ENCODE measurements at places on chromosomes 4 and X. TPM values are rescaled to one million over a fixed set of nuclear protein-coding genes. Genes with fewer than 3 reads are reported as not detected.

ESX1 gene
- total RNA-seq: not detected

- DNase-seq: no peak
Observed at GRCh38 chr4:56414135-56414670, 21.2 kb downstream of the PPAT start.

GRCh38 chrX:106415276-106415895, 196.4 kb upstream of the RADX start:
- no peak for DNase-seq

- DNase-seq: no peak
Observed at GRCh38 chr4:76896614-76897535, 1.1 kb downstream of the SOWAHB start.

DNA sequence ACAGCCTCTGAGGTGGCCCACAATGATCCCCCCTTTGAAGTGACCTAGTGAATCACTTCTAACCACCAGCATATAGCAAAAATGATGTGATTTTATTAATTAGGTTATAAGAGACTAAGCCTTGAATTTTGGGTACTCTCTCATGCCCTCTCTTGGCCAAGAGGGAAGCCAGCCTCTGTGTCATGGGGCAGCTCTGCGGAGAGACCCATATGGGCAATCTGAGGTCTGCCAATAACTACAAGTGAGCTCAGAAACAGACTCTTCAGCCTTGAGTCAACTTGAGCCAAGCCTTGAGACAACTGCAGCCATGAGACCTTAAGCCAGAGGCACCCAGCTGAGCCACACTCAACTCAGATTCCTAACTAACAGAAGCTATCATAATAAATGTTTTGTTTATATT, 45.7 kb downstream of the MANBA start:
- no peak for DNase-seq

GRCh38 chr4:169089004-169089403, 78.9 kb upstream of the CBR4 start:
- DNase-seq: no peak

Measured in heart right ventricle (tissue), 16 donors.